DND-41 (cell line): ENCODE measurements at places on chromosomes 6 and 20.

- no peak for DNase-seq
These were observed 648.4 kb upstream of the NRSN1 start for GRCh38 chr6:23477586-23477985.

DNA sequence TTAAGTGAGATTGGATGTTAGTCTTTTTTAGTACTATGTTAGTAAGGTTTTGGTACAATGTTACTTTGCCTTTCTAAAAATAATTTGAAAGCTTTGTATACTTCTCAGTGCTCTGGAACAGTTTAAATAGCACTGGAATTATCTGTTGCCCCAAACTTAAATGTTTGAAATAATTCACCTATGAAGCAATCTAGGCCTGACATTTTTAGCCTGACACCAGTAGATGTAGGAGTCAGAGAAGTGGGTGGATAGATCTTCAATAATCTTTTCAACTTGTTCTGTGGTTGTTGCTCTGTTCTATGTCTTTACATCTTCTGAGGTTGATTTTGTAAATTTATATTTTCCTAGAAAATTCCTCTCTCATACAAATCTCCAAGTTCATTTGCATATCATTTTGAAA, 103.1 kb upstream of the ADGRF1 start:
- DNase-seq = no peak

DNA sequence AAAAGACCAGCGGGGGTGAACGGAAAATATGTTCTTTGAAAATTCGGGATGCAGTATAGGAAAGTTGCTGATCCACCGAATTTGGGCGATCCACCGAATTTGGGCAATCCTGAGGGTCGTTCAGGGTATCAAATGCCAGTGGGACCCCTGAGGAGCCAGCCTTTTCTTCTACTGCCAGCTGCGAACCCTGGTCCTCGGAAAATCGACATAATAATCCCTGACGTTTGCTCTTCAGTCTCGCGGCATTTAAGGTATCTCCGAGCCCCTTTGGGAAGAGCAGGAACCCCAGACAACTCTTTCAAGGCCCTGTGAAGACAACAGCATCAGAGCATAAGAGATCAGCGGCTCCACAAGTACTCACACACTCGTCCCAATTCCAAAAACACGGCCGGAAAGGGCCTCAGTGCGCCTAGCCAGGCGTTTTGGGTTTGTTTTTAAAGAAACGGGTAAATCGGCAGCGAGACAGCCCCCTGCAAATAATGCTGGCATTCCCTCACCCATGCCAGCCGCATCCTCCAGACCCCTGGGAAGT, 1.0 kb downstream of the SIM1 start:
- DNase-seq = no peak

DNA sequence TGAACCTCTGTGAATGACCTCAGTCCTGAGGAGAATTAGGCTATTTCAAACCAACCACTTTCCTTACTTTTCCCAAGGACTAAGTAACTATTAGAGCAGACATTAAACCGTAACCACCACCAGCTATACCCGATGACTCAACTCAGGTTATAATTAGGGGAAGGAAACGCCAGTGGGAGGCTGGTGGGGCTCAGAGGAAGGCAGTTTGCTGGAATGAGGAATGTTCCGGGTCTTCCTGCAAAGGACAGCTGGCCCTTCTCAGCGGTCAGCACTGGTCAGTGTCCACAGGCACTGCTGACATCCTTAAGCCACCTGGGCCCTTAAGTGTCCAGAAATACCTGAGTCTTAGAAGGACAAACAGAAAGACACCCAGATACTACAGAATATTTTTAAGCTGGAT, 515.2 kb downstream of the MAFB start:
- no peak for DNase-seq

DNA sequence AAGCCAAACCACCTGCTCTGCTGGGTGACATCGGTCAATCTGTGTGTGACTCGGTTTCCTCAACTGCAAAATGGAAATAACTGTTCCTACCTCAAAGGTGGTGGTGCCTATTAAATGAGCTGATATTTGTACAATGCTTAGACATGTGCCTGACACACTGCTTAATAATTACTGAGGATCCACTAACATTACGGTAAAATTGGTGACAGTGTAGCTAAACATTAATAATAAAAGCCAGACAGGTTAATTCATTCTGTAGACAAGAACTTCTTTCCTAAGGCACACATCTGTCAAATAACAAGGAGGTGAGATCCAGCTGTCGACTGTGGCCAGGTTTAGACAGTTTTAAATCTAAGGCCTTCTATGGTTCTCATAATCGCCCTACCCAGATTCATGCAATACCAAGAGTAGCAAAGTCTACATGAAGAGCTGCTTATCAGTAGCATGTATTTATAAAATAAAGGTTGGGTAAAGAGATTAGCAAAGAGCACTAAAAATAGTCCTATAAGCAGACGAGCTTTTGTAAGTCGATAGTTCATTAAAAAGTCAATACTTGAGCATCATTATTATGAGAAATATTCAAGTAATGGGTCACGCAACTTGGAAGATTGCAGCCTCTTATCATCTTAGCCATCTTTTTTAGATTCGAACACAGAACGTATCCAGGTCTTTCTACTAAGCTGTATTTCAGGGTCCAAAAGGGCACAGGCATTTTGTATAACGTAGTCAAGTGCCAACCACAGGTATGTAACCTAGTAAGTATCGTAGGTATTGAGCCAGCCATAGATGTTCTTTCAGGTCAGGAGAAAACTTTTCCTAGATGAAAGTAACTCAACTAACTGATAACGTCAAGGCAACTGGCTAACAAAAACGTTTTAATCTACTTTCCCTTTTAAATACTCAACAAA, 3.2 kb downstream of the CNKSR3 start:
- DNase-seq = no peak

- no peak for DNase-seq
These were observed 101.8 kb upstream of the PREP start for GRCh38 chr6:105504706-105505105.

DNA sequence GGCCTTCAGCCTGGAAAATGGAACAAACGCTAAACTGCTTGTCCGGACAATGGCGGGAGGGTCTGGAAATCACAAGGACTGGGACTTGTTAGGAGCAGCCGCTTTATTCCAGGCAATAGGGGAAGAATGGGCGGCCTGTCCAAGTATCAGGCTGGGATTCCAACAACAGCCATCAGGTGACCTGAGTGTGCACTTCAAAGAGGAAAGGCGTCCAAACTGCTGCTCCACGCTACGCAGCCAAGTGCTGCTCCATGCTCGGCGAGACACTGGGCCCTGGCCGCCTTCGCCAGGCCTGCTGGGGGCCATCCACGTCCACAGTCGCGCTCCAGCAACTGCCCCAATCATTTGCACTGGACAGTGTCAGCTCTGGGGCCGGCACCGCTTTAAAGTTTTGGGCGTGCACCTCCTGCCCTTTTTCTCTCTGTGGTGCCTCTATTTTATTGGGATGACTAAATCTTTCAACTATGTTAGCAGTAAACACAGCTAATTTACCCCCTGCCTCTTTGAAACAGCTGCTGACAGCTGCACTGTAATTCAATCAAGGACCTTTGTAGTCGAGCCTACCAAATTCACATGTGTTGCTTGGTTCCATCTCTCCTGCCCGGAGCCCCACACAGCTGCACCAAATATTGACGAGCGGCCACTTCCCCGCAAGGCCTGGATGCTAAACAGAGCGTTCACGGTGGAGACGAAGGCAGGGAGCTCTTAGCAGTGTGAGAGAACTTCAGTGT, 98.3 kb downstream of the BMP7 start:
- no peak for DNase-seq

DNA sequence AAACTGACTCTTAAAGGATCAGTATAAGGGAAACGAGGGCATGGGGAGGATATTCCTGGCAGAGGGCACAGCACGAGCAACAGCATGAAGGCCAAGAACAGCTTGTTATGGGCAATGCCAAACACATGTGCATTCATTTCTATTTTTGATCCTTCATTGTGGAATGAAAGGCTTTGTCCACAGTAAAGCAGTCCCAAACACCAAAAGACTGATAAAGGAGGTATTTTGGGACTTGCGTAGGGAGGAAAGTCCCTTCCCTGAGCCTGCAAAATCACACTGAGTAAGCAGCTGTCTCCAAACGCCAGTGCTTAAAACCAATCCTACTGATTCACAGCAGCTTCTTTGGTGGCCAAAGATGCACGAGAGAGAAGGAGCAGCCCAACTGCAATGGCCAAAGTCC, 138.2 kb downstream of the UNC5CL start:
- no peak for DNase-seq

- peak; percentile 78 for DNase-seq
These were observed 111.0 kb downstream of the CD83 start for GRCh38 chr6:14228571-14228970.
